ENCODE measurements at places on chromosomes 16 and 17.

GRCh38 chr16:70018254-70018653 lies 67.1 kb downstream of the CLEC18A start:
- DNase-seq, result peak; percentile 22

GRCh38 chr16:57999971-58000705 lies at the start of gene ZNF319:
Gene ZNF319, minus strand, starts transcription at chr16:58000672. Its CDS starts 2,407 bp downstream, at chr16:57998265.
- no peak for DNase-seq

DNA sequence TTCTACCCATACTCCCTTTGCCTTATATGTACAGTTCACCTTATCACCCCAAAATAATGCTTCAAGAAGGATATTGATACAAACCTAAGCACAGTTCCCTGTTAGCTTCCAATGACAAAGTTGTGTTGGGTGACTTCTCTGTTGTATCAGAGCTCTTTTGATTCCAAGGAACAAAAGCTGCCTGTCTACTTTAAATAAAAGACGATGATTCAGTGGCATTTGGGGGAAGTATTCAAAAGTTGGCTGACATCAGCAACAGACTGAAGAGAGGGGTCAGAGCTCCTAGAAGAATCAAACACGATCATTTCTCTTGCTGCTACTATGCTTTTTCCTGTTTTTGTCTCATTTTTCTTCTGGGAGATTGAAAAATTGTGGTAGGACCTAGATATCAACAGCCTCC lies 69.4 kb upstream of the CA10 start:
- DNase-seq, result no peak

DNA sequence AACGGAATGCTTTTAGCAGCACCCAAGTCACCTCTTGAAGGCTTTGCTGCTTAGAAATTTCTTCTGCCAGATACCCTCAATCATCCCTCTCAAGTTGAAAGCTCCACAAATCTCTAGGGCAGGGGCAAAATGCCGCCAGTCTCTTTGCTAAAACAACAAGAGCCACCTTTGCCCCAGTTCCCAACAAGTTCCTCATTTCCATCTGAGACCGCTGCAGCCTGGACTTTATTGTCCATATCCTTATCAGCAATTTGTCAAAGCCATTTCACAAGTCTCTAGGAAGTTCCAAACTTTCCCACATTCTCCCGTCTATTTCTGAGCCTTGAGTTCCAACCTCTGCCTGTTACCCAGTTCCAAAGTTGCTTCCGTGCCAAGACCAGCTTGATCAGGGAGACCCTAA lies 27.4 kb downstream of the TMC6 start:
- DNase-seq, result no peak

Measured in stimulated activated CD8-positive, alpha-beta memory T cell treated with anti-CD3 and anti-CD28 coated beads, Interleukin-12 subunit alpha, Interleukin-12 subunit beta, amount 100 ng/mL, for 1 hour (primary cell).